Right renal pelvis (tissue), 4 donors: ENCODE measurements at places on chromosomes 2 and 18.

DNA sequence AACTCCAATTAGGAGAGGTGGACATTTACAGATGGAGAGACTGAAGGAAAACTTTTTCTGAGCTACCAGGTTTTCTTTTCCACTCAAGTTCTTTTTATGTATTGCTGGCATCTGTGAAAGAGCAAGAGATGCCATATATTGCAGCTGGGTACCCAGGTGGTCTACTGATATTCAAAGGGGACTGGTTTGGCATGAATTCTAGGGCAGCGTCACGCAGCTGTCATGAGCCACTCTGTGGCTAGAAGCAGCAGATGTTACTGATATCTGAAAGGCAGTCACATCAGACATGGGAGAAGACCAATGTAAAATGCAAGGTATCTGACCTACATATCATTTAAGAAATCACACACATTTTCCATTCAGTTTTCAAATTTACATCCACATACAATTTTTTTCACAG, 408.8 kb downstream of the GALNT13 start:
- no peak for DNase-seq

- no peak for DNase-seq
Observed at GRCh38 chr2:55107436-55107835, 57.2 kb upstream of the RTN4 start.

DNA sequence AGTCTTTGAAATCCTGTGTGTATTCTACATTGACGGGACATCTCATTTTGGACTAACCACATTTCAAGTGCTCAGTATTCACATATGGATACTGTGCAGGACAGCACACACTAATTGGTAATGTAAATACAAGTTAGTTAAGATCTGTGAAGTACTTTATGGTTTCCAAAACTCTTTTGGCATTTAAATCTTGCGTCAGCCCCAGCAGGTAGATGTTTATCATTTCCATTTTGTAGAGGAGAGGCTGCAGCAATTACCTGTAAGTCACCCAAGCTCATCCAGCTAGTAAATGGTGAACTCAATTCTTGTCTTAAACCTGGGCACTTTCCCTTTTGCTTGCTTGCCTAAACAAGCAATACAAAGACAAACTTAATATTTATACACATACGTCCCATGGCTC, 1.6 kb upstream of the NAGK start:
- DNase-seq: no peak

- no peak for DNase-seq
Observed at GRCh38 chr2:50624506-50624905, 407.4 kb downstream of the NRXN1 start.

DNA sequence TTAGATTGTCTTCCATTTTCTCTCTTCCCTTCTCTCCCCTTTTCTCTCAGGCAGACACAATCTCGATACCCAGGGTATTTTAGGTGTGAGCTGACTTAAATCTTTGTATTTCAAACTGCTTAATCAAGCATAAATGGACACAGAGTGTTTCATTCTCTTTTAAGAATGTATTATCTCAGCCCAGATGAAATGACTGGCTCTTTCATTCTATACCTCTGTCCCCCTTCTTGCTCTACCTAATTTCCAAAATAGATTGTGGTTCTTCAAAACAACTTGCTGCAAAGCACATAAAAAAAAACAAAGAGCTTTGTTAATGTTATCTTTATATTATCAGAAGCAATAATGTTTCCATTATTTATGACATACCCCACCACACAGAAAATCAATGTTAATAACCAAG, 514.6 kb downstream of the ERBB4 start:
- DNase-seq: no peak

GRCh38 chr2:61356261-61356957, 114.5 kb downstream of the USP34 start:
- no peak for DNase-seq

DNA sequence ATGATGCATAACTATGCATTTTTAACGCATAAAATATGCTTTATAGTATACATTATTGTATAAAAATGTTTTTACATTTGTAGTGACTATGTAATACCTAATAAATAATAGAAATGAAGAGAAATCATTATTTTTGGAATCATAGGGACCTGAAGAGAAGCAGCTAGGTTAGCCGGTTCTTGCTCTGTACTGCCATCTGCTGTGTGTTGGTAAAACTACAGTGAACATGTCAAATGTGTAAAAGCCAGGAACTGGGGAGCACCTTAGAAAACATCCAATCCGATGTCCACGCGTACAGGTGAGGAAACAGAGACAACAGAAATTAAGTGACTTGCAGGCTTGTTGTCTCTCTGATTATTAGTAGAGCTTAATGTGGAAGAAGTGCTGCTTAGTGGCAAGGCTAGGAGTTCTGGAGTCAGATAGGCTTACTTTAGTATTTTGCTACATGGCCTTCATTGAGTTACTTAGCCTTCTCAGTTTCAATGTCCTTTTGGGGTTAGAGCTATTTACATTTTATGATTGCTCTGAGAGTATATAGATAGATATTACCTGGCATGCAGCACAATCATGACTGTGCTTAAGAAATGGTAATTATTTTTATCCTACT, 386.5 kb downstream of the DLGAP1 start:
- DNase-seq: peak; percentile 8

GRCh38 chr2:157320409-157320808, 5.2 kb downstream of the ERMN start:
- DNase-seq: no peak

DNA sequence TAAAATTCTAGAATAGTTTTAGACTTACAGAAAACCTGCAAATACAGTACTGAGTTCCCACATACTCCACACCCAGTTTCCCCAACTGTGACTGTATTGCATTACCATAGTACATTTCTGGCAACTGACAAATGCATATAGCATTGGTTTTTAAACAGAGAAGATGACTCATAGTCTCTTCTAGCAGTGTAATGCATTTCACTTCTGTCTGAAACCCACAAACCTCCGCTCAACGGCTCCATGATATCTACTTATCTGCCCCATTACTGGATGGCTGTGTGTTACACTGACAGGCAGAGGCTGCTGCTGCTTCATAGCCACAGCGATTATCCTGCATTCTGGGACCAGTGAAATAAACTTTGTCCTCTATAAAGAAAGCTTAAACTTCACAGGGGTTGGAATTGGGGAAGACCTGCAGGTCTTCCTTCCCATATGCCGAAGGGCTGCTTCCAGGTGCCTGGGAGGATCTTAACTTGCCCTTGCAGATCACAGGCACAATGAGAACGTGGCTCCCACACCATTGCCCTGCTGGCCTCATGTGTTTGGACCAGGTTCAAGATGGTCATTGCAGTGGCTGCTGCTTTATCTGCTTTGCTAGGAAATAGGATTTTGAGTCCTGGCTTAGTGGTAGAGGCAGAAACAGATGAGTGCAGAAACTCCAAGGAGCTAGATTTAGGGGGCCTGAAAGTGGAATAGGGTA, 742.6 kb upstream of the HS6ST1 start:
- no peak for DNase-seq

DNA sequence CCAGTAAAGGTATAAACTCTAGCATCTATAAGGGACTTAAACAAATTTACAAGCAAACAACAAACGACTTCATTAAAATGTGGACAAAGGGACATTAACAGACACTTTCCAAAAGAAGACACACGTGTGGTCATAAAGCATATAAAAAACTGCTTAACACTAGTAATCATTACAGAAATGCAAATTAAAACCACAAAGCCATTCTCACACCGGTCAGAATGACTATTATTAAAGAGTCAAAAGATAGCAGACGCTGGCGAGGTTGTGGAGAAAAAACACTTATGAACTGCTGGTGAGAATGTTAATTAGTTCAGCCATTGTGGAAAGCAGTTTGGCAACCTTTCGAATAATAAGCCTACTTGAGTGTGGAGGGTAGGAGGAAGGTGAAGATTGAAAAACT, 217.1 kb upstream of the DLGAP1 start:
- DNase-seq: no peak

- DNase-seq: no peak
Observed at GRCh38 chr2:231397011-231397927, 1.8 kb downstream of the B3GNT7 start.

DNA sequence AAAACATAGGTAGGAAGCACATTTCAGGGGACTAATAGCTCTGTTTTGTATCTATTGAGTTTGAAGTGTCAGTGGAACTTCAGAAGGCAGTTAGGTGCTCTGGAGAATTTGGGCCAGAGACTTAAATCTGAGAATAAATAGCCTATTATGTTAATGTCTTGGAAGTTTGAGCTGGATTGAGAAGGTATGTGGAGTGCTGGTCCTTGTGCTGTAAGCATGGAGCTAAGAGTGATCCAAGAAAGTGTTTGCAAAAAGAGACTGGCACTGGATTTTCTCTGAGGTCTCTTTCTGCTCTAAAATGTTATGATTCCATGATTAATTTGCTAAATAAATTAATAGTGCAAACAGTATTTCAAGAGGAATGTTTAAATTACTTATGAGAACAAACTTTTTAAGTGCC, 63.3 kb downstream of the ICOS start:
- DNase-seq: no peak

- no peak for DNase-seq
Observed at GRCh38 chr2:88210132-88211002, 40.2 kb downstream of the THNSL2 start.

- no peak for DNase-seq
Observed at GRCh38 chr2:188364033-188364630, 72.5 kb downstream of the GULP1 start.

DNA sequence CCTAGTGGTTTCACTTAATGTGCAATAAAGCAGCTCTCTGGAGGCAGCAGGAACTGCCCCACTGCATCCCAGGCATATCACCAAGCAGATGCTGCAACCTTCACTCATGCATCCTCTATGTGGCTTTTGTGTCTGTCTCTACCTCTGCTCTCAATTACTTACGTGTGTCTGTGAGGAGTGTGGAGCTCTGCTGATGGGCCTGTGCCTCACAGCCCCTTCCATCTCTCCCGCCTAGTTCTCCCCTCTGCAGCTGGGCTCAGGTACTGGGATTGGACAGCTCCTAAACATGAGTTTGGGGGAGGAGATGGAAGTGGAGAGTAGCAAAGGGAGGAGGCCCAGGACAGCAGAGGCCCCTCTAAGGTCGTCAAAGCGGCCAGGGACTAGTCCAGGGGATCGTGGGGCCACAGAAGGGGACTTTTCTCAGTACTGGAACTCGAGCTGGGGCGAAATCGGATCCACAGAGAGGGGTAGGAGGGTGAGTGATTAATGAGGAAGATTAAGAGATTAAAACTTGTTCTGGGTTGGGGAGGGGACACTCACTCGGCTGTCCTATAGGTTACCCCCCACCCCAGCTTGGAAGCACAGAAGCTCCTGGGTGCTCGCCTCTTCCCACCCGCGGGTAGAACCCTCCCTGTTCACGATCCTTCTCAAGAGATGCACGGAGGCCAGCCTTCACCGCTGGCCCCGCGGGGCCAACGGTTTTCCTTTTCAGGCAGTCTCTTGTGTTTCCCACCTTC, 2.1 kb upstream of the LBX2 start:
- DNase-seq: no peak

GRCh38 chr2:24482251-24482971, 8.6 kb upstream of the NCOA1 start:
- no peak for DNase-seq

- peak; percentile 78 for DNase-seq
Observed at GRCh38 chr2:108533832-108534583, at the start of gene LIMS1. Gene LIMS1 (plus strand): TSS chr2:108534470. CDS start chr2:108534563, 93 bp downstream.

DNA sequence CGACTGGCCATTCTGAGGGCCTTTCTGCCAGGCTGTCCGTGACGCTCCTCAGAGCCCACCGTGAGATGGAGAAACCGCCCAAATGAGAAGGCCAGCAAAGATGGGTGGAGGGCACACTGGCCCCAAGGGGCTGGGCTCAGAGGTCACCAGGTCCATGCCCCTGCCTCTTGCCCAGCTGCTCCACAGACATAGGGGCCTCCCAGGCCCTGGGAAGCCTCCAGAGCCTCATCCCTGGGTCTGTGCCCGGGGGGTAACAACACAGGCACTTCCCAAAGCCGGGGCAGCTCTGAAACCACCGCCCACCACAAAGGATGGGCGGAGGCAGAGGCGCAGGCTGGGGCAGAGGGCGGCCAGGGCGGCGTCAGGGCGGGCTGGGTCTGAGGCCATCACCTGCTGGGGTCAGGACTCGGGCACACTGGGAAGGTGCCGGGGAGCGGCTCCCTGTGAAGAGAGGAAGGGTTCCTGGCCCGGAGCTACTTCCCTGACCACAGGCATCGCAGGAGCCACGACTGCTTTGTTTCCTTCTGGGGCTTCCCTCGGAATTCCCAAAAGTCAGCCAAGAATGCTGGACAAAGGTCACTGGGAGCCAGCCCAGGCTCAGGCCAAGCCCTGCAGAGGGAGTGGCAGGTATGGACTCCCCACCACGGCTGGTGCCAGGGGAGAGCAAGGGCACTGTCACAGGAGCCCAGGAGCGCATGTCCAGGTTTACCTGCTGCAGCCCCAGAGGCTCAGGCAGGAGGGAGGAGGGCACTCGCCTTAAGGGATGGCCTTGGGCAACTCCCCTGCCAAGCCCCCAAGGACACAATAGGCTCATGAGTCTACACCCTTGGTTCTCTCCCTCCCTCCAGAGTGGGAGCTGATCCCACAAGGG, 9.4 kb downstream of the CYP26B1 start:
- no peak for DNase-seq

- DNase-seq: no peak
Observed at GRCh38 chr2:152743002-152743401, 24.6 kb downstream of the ARL6IP6 start.

GRCh38 chr2:158688721-158689120, 106.4 kb upstream of the DAPL1 start:
- DNase-seq: no peak

DNA sequence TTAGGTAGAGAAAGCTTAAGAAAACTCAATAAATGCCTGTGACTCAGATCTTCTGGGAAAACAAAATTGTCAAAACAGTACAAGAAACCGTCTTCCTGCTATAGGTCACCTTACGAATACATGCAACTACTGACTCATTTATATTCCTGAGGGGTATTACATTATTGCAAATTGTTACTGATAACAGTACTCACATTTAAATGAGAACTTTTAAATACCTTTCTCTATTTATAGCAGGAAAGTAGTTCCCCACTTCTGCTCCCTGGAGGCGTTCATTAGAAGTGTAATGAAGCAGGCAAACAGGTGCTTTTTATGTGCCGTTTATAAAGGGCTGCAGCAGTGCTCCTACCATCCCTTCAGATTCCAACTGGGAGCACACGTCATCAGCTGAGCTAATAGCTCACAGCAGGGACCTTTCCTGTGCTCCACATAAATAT, 65.1 kb upstream of the RPRM start:
- no peak for DNase-seq

DNA sequence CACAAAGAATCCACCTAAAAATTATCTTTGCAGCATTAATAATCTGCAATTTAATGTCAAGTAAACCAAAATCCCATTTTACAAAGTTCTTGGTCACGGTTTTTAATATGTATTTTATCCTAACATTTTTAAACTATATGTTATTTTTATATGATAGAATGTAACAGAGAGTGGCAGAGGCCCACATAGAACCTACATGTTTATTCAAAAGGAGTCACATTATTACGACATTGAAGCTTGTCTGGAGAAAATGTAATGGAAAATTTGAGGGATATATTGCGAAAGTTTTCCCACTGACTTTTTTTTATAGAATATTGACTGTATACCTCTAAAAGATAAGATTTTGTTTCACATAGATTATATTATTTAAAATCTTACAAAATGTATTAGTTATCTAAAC, 89.7 kb upstream of the COL3A1 start:
- no peak for DNase-seq
